ENCODE measurements at places on chromosomes 2 and 18.

DNA sequence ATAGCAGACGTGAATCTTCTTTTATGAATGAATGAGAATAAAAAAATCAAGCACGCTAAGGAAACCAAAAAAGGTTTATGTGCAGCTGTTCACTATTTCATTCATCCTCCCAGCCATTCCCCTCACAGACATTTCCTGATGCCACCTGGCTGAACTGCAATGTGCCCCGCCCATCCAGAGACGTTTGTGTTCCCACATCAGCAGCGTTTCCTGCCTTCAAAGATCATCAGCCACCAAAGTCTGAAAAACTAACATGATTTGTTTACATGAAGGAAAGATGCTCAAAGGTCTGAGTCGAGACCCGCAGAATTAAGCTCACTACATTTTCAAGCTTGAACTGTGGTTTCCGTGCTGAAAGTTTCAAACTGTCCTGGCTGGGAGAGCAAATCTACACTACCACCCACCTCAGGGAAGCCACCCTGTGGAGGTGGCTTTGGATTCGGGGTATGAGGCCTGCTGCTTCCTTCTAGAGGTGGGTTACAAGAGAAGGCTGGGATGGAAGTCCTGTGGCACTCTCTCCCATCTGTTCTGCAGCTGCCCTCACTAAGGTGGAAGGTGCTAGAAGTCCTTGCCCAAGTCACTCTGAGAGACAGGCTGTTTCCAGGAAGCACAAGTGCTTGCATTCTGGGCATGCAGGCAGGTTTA lies 201.3 kb upstream of the OSR1 start:
- DNase-seq: no peak

- no peak for DNase-seq
Observed at GRCh38 chr2:129605646-129606045, 373.8 kb upstream of the RAB6C start.

DNA sequence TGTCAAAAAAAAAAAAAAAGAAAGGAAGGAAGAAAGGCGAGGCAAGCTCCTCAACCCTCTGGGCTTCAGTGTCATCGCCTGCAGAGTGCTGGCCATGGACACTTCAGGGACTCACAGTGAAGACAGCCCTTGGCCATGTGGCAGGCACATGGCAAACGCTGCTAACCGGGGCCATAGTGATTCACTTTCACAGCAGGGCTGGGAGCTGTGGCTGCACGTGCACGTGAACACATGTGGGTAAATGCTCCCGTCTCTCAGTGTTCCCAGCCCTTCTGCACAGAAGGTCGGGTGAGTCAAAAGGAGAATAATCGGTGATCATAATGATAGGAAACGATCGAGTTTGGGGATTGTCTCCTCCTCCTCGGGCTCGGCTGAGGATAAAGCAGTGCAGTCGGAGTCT lies 46.1 kb upstream of the UBE2F start:
- no peak for DNase-seq

GRCh38 chr2:234494361-234495250 lies 2.3 kb downstream of the ARL4C start:
- no peak for DNase-seq

DNA sequence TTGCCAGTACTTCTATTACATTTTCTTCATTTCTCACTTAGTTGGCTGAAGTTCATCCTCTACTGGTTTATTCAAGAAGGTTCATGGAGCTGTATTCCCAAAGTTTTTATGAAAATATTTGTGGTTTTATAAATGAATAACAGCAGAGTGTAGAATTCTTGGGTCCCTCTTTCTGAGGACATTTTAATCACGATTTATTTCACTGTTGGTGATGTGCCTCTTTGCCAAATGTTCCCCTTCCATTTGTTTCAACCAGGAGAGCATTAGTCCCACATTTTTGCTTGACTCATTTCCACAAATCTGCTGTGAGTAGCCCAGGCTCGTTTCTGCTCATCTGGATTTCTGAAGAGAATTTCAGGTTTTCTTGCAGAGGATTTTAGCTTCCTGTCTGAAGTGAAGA lies 20.8 kb downstream of the COPS7B start:
- DNase-seq: no peak

- no peak for DNase-seq
Observed at GRCh38 chr2:225464346-225465025, 65.0 kb downstream of the NYAP2 start.

DNA sequence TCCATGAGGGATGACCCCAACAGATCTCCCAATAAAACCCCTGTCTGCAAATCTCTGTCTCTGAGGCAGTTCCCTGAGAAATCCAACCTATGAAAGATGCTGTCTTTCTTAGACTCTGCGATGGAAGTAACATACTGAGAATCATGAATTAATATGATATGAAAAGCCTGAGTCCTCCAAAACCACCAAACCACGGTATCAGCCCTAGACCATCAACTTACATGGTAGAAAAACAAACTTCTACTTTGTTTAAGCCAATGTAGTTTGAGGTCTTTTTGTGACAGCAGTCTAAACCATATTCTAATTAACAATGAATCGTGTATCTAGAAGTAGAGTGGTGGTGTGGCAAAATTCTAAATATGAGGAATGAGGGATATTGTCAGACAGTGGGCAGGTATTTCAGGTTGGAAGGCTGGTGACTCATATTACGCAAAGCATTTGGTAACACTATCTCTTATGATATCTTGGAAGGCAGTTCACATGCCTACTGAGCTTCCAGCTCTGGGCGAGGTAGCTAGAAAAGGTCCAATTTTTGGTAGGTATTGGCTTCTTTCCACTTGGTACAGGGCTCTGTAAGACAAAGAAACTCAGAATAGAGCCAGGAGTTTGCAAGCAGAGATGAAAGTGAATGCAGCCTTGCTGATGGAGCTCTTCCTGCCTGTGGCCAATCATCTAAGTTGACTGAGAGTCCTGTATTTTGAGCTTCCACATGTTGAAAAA lies 215.8 kb downstream of the ZFP36L2 start:
- no peak for DNase-seq

- DNase-seq: no peak
Observed at GRCh38 chr2:26196683-26197418, 24.0 kb downstream of the GAREM2 start.

DNA sequence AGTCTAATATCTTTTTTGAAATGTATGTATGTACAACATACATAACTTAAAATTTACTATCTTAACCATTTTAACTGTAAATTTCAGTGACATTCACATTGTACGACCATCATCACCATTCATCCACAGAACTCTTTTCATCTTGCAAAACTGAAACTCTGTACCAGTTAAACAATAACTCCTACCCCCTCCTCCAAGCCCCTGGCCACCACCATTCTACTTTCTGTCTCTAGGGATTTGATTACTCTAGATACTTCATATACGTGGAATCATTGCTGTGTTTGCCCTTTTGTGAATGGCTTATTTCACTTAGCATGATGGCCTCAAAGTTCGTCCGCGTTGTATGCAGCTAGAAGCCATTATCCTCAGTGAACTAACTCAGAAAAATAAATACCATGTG lies 217.0 kb downstream of the METTL4 start:
- DNase-seq: no peak

- DNase-seq: no peak
Observed at GRCh38 chr2:69095305-69095704, 82.3 kb downstream of the ANTXR1 start.

DNA sequence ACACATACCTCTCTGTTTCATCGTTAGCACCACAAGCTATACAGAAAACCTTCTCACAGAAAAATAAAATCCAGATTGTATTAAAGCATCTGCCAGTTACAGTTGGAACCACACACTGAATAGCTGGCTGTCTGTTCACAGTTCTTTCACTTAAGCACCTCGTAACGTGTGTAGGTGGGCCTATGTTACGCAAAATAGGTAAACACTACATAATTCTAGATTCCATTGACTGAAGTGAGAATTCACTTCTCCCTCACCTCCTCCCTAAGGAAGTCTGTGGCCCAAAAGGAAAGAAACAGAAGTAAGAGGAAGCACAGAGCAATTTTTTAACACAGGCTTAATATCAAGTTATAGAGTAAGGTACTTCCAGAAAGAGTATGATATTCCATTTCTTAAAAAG lies 24.9 kb downstream of the PELI1 start:
- DNase-seq: no peak

GRCh38 chr2:233758141-233758540 lies 1.9 kb upstream of the UGT1A1 start:
- DNase-seq: no peak

- DNase-seq: no peak
Observed at GRCh38 chr2:195520671-195521155, 136.3 kb upstream of the SLC39A10 start.

DNA sequence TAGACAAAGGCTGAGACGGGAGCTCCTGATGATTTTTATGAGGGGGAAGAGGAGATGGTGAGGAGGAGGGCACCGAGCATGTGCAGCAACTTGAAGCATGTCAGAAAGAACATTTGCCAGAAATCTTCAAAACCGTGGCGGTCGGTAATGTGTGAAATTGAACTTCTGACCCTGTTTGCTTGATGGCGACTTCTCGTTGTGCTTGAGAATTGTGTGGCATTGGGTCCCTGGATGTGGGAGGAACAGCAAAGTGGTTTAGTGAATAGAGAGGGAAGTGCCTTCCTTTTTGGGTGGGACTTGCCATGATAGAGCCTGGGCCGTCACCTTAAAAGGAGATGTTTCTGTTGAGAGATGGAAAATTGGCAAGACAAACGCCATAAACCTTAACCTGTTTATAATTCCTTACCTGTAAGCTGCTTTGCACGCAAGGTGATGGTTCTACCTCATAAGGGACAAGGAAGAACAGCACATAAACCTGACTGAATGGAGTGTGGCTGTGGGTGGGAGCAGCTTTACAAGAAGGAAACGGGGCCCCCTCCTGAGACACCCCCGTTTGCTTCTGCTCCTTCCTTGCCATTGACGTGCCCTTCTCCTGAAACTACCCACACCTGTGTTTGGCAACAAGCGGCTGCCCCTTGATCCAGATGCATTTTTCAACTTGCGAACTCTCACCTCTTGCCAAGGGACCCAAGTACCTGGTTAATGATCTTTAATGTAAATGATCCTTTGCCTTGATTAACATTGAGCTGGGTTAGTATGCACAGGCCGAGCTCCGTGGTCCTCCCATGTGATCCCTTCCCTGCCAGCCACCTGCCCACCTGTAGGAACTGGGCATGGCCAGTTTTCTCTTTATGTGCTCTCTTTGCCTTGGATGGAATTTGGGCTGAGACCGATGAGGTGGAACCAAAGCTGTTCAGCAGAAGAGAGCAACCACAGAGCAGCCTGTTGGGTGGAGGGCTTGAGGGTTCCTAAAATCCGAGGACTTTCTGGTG lies 153.2 kb downstream of the NEDD4L start:
- DNase-seq: no peak

GRCh38 chr18:76875390-76876325 lies 53.3 kb downstream of the ZNF236 start:
- peak; percentile 38 for DNase-seq

DNA sequence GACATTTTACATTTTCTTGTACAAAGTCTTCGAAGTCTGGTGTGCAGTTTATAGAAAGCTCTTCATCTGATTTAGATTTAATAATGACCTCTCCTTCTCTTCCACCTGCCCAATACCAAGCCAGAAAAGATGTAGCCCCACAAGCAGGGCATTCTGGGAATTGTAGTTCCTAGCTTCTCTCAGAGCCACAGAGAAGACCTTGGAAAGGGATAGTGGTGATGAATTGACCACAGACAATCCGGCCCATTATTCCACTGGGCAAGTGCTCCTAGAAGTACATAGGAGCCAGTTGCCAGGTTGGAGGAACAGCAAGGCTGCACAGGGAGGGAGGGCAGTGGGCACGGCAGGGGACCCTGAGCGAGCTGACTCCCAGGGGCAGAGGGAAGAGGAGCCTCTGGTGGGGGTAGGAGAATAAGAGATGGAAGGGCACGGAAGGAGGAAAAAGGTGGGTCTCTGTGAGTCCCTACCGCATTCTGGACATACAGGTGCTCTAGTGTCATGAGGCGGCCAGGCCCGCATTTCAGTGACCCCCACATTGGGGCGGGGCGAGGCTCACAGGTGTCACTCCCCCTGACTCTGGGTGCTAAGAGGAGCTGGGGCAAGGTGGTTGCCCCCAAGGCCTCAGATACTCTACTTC lies 152.5 kb upstream of the HAAO start:
- DNase-seq: no peak

- no peak for DNase-seq
Observed at GRCh38 chr2:195055996-195056395, 601.0 kb upstream of the SLC39A10 start.

- no peak for DNase-seq
Observed at GRCh38 chr2:120826716-120827410, 91.2 kb downstream of the GLI2 start.

DNA sequence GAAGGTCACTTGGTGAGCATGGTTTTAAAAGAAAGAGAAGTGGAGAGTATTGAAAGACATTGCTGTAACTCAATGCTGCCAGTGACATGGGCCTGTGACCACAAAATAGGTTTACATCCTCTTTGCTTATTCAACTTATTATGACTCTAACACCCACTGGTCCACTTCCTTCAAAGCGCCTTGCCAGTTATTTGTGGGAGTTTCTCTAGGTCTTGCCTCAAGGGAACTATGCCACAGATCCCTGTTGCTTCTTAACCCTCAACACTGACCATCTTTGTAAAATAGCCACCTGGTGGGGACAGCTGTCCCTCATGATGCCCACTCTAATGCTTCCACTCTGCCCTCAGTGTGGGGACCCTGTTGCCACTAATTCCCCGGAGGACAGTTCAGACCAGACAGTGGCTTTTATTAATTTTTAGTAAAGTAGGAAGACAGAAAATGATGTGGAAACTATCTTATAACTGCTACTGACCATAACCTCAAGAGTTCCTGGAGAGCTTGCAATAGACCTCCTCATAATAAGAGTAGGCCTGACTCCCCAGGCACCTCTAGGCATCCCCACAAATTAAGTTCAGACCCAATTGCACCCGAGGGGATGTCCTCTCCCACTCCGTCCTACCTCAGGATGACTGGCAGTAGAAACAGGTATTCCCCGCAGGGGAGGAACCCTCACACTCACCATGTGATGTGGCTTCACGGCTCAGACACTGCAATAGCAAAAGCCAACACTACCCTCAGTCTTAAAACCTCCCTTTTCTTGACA lies 31.3 kb upstream of the SLC25A52 start:
- no peak for DNase-seq

GRCh38 chr2:227164763-227165291 lies 403 bp downstream of the COL4A3 start:
- DNase-seq: no peak

DNA sequence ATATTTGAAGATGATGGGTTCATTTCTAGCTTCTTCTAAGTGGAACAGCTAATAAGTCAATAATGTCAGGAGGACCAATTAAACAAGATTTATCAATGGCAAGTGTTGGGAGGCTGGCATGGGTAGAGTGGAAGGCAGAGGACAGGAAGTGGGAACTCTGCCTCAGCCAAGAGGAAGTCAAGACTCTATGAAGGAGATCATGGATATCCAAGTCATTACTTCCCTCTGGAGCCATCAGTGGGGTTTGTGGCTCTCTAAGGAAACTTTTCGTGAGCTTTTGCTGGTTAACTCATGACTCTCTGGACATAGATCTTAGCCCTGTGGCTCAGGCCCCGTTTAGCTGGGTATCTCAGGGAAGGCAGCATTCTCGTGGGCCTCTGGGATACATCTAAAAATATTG lies 410.4 kb upstream of the ID2 start:
- no peak for DNase-seq

All from renal cortex interstitium (tissue), 15 donors.